Upper lobe of right lung (tissue), 1 donor: ENCODE measurements at places on chromosomes 6 and 20.
A peak's percentile ranks its signal among the peaks of the same experiment; 100 is the strongest.

GRCh38 chr6:110041830-110042229 is 63.7 kb downstream of the GPR6 start:
- no peak for DNase-seq

- no peak for DNase-seq
Observed at GRCh38 chr20:62614961-62615680, 27.2 kb upstream of the SLCO4A1 start.

- no peak for DNase-seq
Observed at GRCh38 chr6:24426729-24427446, 24.2 kb downstream of the MRS2 start.

- no peak for DNase-seq
Observed at GRCh38 chr6:44628347-44628746, 240.8 kb downstream of the CDC5L start.

- DNase-seq: no peak
Observed at GRCh38 chr6:17167327-17167979, 65.6 kb downstream of the STMND1 start.

DNA sequence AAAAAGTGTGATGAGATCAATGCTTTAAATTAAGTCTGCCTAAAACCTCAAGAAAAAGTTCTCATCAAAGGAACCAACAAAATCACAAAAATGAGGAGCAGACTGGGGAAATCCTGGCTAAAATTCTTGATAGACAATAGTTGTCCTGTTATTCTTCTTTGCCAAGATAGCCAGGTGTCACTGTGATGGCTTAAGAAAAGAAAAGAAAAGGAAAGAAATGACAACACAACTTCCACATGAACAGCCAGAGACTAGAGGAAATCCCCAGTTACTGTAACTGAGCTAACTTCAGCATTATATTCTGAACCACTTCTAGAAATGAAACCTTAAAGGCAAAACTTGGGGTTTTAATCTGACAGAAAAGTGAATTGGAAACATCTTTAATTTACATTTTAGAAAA is 129.6 kb downstream of the CD24 start:
- DNase-seq: no peak

DNA sequence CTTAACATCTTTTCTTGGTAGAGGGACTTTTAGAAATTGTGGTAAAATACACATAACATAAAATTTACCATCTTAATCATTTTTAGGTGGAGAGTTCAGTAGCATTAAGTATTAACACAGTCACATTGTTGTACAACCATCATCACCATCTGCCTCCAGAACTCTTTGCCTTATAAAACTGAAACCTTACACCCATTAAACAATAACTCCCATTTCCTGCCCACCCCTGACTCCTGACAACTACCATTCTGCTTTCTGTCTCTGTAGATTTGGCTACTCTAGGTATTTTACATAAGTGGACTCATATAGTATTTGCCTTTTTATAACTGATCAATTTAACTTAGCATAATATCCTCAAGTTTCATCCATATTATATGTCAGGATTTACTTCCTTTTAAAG is 88.7 kb downstream of the ZHX3 start:
- DNase-seq: no peak

- DNase-seq: no peak
Observed at GRCh38 chr6:134853111-134854055, 96.5 kb downstream of the ALDH8A1 start.

GRCh38 chr20:58433759-58434158 is 44.7 kb downstream of the VAPB start:
- no peak for DNase-seq

DNA sequence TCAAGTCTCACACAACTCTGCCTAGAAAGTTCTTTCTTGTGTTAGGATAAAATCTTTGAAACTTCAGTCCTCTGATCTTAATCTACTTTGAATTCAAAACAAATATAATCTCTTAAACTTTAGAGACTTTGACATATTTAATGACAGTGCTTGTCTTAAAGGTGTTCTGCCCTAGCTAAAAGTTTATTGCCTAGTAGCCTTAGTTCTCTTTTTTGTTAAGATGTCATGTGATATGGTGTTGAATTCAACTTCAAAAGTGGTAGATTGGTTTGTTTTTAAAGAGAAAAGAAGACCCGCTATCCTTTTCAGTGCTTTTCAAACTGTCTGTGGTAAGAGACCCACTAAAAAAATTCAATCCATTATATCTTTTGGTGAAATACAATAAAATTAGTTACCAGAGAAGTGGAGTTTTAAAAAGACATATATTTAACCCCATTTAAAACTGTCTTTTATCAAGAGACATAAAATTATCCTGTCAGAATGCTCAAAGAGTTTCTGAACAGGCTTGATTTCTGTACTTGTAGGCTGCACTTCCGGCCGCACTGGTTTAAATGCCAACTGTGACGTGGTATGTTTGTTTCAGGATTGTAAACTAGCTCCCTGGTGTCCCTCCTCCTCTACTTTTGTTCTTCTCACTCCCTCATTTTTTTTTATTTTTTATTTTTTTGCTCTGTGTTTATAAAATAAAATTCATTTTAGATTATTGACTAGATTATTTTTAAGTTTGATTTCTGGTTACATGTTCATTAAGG is 76.5 kb downstream of the QKI start:
- peak; percentile 64 for DNase-seq

DNA sequence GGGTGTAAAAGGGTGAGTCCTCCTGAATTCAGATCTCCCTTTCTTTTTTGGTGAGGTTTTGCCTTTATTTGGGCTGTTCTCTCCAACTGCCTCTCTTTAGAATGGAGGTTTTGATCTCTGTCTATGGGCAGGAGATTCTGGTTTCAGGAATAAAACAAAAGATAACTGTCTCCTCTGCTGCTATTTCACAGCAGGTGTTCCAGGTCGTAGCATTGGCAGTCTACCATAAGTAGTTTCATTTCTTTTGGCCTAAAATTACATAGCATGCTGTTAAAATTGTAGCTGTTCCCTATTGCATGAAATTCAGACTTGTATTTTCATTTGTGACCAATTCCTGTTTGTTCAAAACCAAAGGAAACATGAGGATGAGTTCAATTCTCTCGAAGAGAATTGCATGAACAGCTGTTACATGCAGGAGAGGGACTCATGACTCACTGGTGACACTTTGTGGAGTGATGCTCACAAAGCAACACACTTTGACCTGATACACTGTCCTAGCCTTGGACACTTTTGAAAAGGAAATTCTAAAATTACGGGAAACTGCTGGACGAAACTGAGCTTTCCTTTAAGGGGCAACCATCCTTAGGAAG is 76.8 kb upstream of the SIRPG start:
- no peak for DNase-seq
